ENCODE measurements at places on chromosomes 2 and 18.

DNA sequence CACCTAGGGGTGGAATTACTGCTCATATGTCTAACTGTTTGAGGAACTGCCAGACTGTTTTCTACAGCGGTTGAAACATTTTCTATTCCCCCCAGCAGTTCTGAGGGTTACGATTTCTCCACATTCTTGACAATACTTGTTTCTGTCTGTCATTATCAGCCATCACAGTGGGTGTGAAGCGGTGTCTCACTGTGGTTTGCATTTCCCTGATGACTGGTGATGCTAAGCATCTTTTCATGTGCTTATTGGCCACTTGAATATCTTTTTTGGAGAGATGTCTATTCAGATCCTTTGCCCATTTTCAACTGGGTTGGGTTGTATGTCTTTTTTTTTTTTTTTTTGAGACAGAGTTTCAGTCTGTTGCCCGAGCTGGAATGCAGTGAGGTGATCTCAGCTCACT is 63.0 kb downstream of the ADNP2 start:
- no peak for DNase-seq

DNA sequence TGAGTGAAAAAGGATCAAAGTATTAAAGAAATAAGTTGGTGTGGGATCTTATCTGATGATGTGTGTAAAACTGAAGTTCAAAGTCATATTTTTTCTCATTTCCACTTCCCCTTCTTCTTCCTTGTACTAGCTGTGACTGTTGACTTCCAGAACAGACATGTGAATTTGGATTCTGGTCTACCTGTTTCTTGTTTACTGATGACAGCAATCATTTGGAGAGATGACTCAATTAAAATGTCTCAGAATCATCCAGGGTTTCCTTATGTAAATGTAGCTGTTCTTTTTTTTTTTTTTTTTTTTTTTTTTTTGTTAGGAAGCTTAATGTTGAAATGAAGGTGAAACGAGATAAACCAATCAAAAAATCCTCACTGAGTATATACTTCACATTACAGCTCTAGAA is 819.9 kb upstream of the PIK3C3 start:
- DNase-seq: no peak

DNA sequence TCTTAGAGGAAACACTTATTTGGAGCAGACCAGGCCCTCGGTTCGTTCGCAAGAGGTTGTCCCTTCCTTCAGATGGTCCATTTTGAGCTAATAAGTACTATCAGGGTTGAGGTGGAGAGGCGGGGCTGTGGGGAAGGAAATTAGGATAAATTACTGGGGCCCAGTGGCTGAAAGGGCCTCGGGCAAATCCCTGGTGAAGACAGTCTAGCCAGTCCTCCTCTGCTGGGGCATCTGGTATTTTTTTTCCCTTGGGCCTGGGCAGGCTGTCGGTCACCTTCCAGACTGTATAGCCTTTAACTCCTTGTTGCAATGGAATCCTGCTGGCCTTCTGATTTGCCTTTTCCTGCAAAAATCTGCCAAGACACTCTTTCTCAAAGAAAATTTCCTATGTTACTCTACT is 1.7 kb upstream of the MYO3B start:
- no peak for DNase-seq

DNA sequence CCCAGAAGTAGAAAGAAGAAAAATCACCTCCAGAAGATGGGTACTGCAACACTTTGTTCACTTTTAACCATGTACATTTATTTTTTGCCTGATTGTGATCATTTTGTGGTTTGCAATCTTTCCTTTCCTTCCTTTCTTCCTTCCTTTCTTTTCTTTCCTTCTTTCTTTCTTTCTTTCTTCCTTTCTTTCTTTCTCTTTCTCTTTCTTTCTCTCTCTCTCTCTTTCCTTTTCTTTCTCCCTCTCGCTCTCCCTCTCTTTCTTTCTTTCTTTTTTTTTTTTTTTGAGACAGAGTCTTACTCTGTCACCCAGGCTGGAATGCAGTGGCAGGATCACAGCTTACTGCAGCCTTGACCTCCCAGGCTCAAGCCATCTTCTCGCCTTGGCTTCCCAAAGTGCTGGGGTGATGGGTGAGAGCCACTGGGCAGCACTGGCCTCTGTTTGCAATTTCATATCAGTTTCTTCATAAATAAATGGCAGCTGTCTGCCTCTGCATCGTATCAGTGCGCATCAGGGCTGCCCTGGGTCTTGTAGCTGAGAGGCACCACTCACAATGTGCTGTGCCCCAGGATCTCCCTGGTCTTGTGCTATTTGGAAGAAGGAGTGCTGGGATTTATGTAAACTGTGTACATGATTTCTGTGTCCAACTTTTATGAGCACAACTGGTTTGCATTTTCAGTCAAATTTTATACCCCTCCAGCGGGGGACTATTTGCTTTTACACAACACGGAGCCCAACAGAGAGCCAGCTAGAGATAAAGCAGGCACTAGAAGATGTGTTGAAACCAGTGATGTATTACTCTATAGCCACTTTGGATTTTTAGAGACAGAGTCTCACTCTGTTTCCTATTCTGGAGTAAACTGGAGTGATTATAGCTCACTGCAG is 6.9 kb upstream of the LIMS2 start:
- no peak for DNase-seq

GRCh38 chr2:69645031-69645431 is 1.5 kb upstream of the AAK1 start:
- no peak for DNase-seq

DNA sequence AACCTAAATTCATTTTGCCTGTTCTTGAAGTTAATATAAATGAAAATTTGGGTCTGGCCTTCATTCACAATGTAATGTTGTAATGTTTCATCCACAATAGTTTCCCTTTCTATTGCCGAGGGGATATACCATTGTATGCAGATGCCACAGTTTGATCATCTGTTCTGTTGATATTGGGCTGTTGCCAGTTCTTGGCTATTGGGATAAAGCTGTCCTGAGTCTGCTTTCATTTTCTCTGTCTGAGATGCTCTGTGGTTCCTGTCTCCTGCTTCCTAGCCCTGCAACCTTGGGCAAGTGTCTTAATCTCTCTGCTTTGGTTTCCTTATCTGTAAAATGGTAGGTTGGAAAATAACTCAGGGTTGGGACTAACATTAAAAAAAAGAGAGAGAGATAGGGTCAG is 25.2 kb downstream of the B3GNT2 start:
- no peak for DNase-seq

- no peak for DNase-seq
These were observed 103.1 kb downstream of the MCFD2 start for GRCh38 chr2:46812361-46813019.

GRCh38 chr2:177629357-177630024 is 236.9 kb downstream of the AGPS start:
- no peak for DNase-seq

- no peak for DNase-seq
These were observed 88.7 kb downstream of the MYO1B start for GRCh38 chr2:191333911-191334357.

All from suppressor macrophage (primary cell).